ENCODE measurements at places on chromosomes 16 and 17.

GRCh38 chr17:30558686-30559545, 81.7 kb downstream of the GOSR1 start:
- DNase-seq: peak; percentile 42

GRCh38 chr16:87973717-87974116, 22.5 kb downstream of the BANP start:
- no peak for DNase-seq

GRCh38 chr16:27805828-27806351, 255.9 kb downstream of the KATNIP start:
- DNase-seq: no peak

DNA sequence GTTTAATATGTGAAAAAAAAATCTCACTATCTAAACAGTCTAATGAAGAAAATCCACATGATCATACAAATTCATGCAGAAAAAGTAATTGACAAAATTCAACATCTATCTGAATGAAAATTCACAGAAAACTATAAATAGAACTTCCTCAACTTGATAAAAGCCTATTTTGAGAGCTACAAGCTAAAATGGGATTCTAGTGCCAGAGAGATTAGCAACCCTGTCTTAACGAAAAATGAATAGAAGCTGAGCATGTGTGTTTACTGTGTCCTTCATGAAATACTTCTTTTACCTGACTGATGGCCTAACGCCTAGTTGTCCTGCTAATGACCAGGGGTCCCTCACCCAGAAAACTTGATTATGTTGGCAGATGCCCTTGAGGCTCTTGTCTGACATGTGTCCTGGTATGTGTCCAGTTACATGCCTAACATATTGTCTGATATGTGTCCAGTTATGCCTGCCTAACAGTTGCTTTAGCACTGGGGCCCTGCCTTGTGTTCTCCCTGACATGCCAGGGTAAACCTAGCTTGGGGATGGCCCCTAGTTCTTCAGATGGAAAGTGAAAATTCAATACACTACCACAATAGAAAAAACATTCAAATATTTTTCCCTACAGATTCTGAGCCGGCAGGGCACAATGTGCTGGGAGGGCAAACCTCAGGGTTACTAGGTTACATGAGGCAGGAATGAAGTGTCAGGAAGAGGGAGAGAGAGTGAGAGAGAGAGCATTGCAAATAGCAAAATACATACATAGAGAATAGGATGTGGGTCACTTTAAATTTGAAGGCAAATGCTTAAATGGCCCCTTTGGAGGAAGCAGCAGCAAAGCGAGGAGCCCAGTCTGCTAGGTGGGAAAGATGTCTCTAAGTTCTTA, 834.0 kb downstream of the CDH11 start:
- DNase-seq: no peak

- DNase-seq: peak; percentile 81
These were observed 324.7 kb downstream of the SEC14L1 start for GRCh38 chr17:77465358-77466041.

DNA sequence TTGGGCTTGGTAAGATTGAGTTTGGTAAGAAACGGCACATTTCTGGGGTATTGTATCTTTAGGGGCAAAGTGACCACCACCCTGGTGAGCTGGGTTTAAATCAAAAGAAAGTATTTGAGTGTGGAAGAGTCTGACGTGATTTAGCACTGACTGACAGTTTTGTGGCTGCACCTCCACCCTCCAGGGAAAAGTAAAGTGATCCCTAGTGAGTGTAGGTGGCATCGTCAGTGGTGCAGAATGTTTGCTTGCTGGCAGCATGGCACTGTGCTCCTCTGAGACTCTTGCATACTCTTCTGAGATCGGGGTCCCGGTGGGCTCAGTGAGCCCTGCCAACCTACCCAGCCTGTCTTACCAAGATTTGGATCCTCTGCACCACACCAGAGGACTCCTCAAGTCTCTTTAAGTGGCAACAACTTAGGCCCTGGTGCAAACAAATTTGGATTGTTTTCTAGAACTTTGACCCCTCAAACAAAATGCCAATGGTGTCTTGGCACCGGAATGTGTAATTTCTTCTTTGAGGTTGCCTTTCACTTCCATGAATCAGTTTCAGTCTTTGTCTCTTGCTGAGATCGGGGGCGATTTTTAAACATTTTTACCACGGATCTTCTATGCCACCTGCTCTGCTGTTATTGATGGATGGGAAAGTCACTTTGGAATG, 2.8 kb downstream of the PRKCB start:
- DNase-seq: no peak

DNA sequence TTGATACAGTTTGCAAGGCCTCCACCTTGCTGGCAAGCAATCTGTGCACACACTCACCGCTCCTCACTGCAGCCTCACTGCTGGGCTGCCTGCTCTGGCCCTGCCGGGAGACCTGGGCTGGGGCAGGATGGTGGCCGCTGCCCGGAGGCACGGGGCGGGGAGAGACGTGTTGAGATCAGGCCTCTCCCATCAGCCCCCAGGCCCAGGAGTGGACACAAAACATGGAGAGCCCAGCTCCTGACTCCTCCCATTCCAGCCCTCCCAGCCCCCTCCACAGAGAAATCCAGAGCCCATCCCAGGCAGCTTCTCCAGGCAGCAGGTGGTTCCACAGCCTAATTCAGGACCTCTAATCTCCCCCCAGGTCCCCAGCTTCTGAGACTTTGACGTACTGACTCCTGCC, 23.1 kb upstream of the RPL38 start:
- no peak for DNase-seq
